ENCODE measurements at places on chromosomes 1 and 21. TPM values are rescaled to one million over a fixed set of nuclear protein-coding genes. Genes with fewer than 3 reads are reported as not detected.

DNA sequence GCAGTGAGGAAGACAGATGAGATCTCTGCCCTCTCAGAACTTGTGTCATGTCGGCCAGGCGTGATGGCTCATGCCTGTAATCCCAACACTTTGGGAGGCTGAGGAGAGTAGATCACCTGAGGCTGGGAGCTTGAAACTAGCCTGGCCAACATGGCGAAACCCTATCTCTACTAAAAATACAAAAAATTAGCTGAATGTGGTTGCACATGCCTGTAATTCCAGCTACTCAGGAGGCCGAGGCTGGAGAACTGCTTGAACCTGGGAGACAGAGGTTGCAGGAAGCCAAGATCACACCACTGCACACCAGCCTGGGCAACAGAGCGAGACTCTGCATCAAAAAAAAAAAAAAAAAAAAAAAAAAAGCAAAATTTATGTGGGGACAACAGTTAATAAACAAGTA is 40.9 kb upstream of the RALGPS2 start:
- no peak overlapping the region for H3K4me3 ChIP-seq
- H3K36me3 ChIP-seq: peaks cover 4% of the 10 kb centered on the region
- peak overlapping the region; percentile 78 for H3K27ac ChIP-seq
- DNase-seq: no peak
- H3K4me1 ChIP-seq: peaks cover 36% of the 10 kb centered on the region
- H3K27me3 ChIP-seq: no peaks in the 10 kb centered on the region

- H3K4me3 ChIP-seq: no peak overlapping the region
- no peak overlapping the region for H3K27ac ChIP-seq
- H3K27me3 ChIP-seq: no peaks in the 10 kb centered on the region
- DNase-seq: no peak
- no peaks in the 10 kb centered on the region for H3K36me3 ChIP-seq
- H3K4me1 ChIP-seq: no peaks in the 10 kb centered on the region
Measured at GRCh38 chr1:164017239-164017638, 541.7 kb upstream of the PBX1 start.

GRCh38 chr1:31799895-31800673 is 15.7 kb downstream of the SPOCD1 start:
- peaks cover 8% of the 10 kb centered on the region for H3K27me3 ChIP-seq
- peaks cover 4% of the 10 kb centered on the region for H3K36me3 ChIP-seq
- no peak overlapping the region for H3K4me3 ChIP-seq

DNA sequence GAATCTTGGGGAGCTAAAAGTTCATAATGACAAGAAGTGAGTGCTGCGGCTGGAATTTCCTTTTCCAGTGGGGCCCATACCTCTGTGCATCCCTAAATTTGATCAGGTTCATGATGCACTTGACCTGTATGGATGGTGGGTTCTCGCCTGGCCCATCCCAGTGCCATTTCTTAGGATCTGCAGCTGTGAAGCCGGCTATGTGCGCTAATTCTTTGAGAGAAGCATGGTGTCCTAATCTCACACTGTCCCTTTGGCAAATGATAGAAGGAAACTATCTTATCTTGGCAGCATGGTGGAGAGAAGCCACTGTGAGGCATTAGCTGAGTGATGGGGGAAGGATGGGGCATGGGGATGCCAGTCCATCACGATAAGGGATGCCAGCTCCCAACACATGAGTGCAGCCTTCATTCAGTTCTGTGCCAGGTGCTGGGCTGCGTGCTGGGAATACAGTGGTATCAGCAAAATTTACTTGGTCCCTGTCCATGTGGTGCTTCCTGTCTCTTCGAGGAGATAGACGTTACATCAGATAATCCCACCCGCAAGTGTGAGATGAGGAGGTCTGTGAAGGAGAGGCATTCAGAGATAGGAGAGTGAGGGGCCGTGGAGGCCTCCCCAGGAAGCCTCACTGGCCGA is 30.5 kb downstream of the STUM start:
- H3K27me3 ChIP-seq: peaks cover 70% of the 10 kb centered on the region

DNA sequence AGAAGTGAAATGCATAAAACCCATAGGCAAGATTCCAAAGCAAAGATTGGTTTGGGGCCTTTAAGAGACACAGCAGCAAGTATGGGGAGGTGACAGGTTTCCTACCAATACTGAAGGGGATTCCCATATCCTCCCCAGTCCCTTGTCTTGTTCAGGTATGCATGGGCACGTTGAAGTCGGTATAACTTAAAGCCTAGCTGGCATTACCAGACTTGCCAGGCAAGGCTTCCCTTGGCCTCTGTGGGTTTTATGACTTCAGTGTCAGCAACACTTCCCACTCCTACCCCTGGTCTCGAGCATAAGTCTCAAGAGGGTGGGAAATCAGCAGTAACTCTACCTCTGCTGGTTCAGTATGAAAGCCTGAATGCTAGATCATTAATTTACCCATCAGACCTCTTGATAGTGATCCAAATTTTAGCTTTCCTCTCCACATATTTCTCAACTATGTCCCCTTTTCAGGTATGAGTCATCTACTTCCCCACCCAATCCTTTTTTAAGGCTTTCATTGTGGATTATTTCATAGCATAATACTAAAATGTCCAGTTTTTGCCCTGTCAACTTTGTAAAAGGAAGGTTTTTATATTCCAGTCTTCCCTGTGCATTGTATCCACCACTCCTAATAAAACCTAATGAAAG is 6.8 kb downstream of the CYP4X1 start:
- DNase-seq: no peak
- peak overlapping the region; percentile 8 for H3K27ac ChIP-seq
- H3K4me1 ChIP-seq: peaks cover 49% of the 10 kb centered on the region
- H3K27me3 ChIP-seq: peaks cover 11% of the 10 kb centered on the region
- no peak overlapping the region for H3K4me3 ChIP-seq

DNA sequence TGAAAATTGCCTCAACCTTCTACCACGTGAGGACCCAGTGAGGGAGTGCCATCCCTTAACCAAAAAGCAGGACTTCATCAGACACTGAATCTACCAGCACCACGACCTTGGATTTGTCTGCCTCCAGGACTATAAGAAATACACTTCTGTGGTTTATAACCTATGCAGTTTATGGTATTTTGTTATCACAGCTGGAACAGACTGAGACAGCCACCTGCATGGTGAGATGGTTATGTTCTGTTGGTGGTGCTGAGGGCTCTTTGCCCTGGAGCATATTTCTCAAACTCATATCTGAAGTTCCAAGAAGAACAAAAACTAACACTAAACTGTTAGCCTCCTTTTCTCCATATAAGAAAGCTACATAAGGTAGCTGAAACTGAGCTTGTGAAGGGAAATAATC is 69.8 kb upstream of the RGS18 start:
- H3K4me1 ChIP-seq: no peaks in the 10 kb centered on the region
- H3K27ac ChIP-seq: no peak overlapping the region
- H3K27me3 ChIP-seq: no peaks in the 10 kb centered on the region
- no peak for DNase-seq
- no peaks in the 10 kb centered on the region for H3K36me3 ChIP-seq

GRCh38 chr1:101282314-101283038 is 45.7 kb downstream of the S1PR1 start:
- no peak overlapping the region for H3K4me3 ChIP-seq
- H3K27ac ChIP-seq: no peak overlapping the region
- no peaks in the 10 kb centered on the region for H3K4me1 ChIP-seq
- DNase-seq: no peak
- peaks cover 44% of the 10 kb centered on the region for H3K27me3 ChIP-seq

DNA sequence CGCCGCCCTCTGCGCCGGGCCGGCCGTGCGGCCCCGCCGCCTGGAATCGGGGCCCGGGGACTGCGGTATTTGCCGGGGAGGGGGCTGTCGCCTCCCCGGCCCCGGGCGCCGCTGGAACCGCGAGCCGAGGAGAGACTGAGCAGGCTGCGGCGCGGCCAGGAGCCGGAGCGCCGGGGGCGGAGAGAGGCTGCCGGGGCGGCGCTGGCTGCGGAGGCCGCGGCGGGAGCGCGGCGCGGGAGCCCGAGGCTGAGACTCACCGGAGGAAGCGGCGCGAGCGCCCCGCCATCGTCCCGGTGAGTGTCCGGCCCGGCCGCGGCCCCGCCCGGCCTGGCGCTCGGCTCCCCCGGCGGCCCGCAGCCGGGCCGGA is 746 bp downstream of the DYRK1A start:
- no peaks in the 10 kb centered on the region for H3K27me3 ChIP-seq
- H3K4me1 ChIP-seq: no peaks in the 10 kb centered on the region
- peak overlapping the region; percentile 95 for H3K27ac ChIP-seq
- peak overlapping the region; percentile 97 for H3K4me3 ChIP-seq
- peaks cover 47% of the 10 kb centered on the region for H3K36me3 ChIP-seq

- H3K36me3 ChIP-seq: peaks cover 72% of the 10 kb centered on the region
- peak overlapping the region; percentile 97 for H3K27ac ChIP-seq
- DNase-seq: peak; percentile 48
- no peaks in the 10 kb centered on the region for H3K27me3 ChIP-seq
- peaks cover 53% of the 10 kb centered on the region for H3K4me1 ChIP-seq
Measured at GRCh38 chr1:228082918-228083870, 686 bp downstream of the ARF1 start.

DNA sequence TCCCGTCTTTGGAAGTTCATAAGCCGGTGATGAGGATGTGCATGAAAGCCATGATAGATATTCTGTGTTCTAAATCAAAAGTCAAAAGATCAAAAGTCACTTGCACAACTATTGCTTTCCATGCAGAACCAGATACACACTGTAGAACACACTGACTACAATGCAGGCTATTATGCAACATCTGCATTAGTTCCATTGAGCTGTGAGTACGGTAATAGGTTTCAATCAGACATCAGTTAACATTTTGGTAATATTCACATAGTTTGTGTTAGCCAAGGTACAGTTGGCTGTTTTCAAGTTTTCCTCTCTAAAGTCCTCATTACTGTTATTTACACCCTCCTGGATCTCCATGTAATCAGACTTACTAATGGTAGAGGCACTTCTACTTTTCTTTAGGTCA is 3.1 kb downstream of the KCNA2 start:
- DNase-seq: no peak
- H3K27me3 ChIP-seq: peaks cover 89% of the 10 kb centered on the region
- H3K36me3 ChIP-seq: no peaks in the 10 kb centered on the region
- no peak overlapping the region for H3K4me3 ChIP-seq

- H3K36me3 ChIP-seq: peaks cover 17% of the 10 kb centered on the region
- H3K4me1 ChIP-seq: peaks cover 24% of the 10 kb centered on the region
- no peak overlapping the region for H3K27ac ChIP-seq
- H3K27me3 ChIP-seq: no peaks in the 10 kb centered on the region
Measured at GRCh38 chr21:29215709-29216108, 83.0 kb upstream of the BACH1 start.

- peaks cover 16% of the 10 kb centered on the region for H3K36me3 ChIP-seq
- H3K27ac ChIP-seq: peak overlapping the region; percentile 45
- no peak overlapping the region for H3K4me3 ChIP-seq
- peaks cover 25% of the 10 kb centered on the region for H3K4me1 ChIP-seq
- H3K27me3 ChIP-seq: no peaks in the 10 kb centered on the region
Measured at GRCh38 chr1:53141487-53142055, 867 bp downstream of the SLC1A7 start.

DNA sequence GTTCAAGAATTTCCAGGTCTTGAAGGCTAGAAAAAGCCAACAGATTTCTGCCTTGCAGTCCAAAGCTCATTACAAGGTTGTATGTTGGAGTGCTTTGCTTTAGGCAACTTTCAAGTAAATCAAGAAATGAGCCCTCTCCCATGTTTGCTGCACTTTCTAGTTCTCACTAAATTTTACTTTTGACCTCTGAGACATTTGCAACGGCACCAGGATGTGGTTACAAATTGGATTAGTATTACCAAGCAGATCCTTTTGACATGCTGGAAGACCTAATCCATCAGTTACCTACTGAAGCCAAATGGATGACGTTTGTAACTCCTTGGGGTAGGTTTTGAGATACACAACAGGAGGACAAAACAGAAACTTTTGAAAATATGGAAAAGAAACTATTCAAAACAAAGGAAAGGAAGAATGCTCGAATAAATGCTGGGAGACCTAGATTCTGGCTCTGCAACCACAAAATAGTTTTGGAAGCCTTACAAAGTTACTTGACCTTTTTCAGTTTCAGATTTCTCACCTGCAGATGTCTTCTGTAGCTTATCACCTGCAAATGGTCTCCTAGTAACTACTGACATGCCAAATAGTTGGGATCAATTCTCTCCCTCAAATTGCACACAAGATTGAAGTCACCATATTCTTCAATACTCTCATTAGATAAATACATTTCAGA is 251.7 kb upstream of the ADGRL2 start:
- peaks cover 38% of the 10 kb centered on the region for H3K4me1 ChIP-seq
- no peak for DNase-seq
- no peaks in the 10 kb centered on the region for H3K27me3 ChIP-seq
- H3K36me3 ChIP-seq: peaks cover 5% of the 10 kb centered on the region

DNA sequence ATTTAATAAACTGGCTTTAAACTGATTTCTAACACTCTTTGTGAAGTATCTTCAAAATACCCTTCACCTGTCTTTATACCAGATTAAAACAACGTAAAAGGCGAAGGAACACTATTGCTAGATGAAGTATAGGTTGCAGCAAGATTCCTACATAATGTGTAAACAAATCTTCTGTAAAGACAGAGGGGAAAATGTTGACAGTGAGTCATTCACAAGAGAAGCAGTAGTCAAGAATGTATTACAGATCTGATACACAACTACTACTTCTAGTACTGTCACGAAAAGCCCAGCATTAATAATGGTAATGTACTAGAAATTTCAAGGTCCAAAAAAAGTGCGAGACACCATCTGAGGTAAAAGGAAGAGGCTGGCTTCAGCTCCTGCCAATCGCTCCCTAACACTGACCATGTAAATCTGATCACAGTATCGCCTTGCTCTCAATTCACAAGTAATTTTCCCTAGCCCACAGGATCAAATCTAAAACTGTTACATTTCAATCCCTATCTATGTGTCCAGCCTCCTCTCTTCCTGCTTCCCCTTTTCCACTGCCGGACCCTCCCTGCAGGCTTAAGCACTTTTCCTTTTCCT is 290.4 kb downstream of the AKT3 start:
- no peaks in the 10 kb centered on the region for H3K36me3 ChIP-seq
- no peak for DNase-seq
- no peak overlapping the region for H3K4me3 ChIP-seq
- no peaks in the 10 kb centered on the region for H3K4me1 ChIP-seq
- H3K27me3 ChIP-seq: no peaks in the 10 kb centered on the region

GRCh38 chr1:31872658-31873636 is 57.1 kb upstream of the SPOCD1 start:
- no peak overlapping the region for H3K4me3 ChIP-seq
- no peaks in the 10 kb centered on the region for H3K36me3 ChIP-seq
- H3K4me1 ChIP-seq: peaks cover 9% of the 10 kb centered on the region
- no peaks in the 10 kb centered on the region for H3K27me3 ChIP-seq
- H3K27ac ChIP-seq: no peak overlapping the region
- DNase-seq: no peak

- no peak for DNase-seq
- H3K4me3 ChIP-seq: no peak overlapping the region
- peaks cover 14% of the 10 kb centered on the region for H3K27me3 ChIP-seq
- H3K36me3 ChIP-seq: no peaks in the 10 kb centered on the region
Measured at GRCh38 chr1:108063703-108064102, 98.7 kb upstream of the VAV3 start.

- DNase-seq: no peak
- peaks cover 31% of the 10 kb centered on the region for H3K27me3 ChIP-seq
- H3K4me3 ChIP-seq: no peak overlapping the region
- H3K4me1 ChIP-seq: no peaks in the 10 kb centered on the region
Measured at GRCh38 chr1:20080441-20081352, 10.7 kb downstream of the PLA2G5 start.

Gene CCDC17
- 8.3 TPM for total RNA-seq

Gene NBPF10
- 3.1 TPM for total RNA-seq

Gene A3GALT2
- total RNA-seq: not detected

Gene TTLL7
- 9.0 TPM for total RNA-seq

Gene S100A7
- total RNA-seq: not detected

Gene OPRD1
- total RNA-seq: 0.07 TPM

Gene CFHR1
- not detected for total RNA-seq

Gene PLD5
- 0.44 TPM for total RNA-seq

Gene LCE5A
- not detected for total RNA-seq

Gene CLIC4
- total RNA-seq: 62.7 TPM
